ENCODE measurements at places on chromosomes 1 and 21.

DNA sequence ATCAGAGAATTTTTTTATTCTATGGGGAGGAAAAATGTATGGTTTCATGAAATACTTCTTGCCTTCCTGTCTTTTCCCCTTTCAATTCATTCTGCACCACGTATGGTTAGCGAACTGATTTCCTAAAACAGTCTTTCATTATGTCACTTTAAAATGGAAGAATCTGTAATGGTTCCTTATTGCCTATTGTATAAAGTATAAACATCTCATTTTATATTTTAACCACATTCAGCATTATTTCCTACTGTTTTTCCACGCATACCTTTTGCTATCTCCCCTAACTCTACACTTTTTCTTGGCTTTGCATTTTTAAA lies 232.3 kb upstream of the B3GALT2 start:
- no peak for DNase-seq

GRCh38 chr1:46749404-46749803 lies 30.5 kb upstream of the EFCAB14 start:
- no peak for DNase-seq

DNA sequence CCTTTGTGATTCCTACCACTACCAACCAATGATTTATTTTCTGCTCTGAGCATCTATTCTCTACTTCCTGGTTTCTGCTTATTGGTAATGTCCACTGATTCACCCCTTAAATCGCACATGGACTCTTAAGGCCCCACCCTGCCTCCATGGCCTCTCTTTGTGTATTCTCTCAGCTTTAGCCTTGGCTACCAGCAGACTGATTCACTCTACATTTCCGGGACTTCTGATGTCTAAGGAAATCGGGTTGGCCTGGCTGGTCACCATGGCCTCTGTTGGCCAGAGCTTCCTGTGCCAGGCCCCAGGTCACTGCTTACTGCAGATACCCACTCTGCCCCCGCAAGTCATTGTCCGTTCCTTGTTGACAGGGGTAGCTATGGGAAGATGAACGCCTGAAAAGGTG lies 40.9 kb downstream of the PDPN start:
- DNase-seq, result no peak

DNA sequence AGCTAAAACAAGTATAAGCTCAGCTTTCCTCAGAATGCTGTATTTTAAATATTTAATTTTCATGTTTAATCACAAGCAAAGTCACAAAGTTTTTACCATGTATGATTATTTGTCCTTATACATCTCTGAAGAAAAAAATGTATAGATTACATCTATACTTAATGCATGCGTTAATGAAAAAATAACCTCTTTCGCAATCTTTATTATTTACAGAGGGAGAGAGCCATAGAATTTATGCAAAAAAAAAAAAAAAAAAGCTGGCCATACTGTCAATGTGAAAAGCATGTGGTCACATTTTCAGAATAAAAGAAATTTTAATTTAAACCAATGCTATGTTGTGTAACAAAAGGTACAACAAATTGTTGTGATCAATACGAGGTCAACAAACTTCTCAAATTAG lies 148.2 kb downstream of the AKT3 start:
- no peak for DNase-seq

- DNase-seq, result no peak
These were observed 79.5 kb upstream of the DAB1 start for GRCh38 chr1:57503337-57503736.

GRCh38 chr1:158969855-158970254 lies 38.5 kb downstream of the PYHIN1 start:
- DNase-seq, result no peak

- no peak for DNase-seq
These were observed 11.0 kb upstream of the WNT4 start for GRCh38 chr1:22153660-22154437.

- no peak for DNase-seq
These were observed 95.6 kb upstream of the IRF2BP2 start for GRCh38 chr1:234705615-234706014.

GRCh38 chr1:229380536-229381160 lies 37.8 kb upstream of the CCSAP start:
- DNase-seq, result no peak

DNA sequence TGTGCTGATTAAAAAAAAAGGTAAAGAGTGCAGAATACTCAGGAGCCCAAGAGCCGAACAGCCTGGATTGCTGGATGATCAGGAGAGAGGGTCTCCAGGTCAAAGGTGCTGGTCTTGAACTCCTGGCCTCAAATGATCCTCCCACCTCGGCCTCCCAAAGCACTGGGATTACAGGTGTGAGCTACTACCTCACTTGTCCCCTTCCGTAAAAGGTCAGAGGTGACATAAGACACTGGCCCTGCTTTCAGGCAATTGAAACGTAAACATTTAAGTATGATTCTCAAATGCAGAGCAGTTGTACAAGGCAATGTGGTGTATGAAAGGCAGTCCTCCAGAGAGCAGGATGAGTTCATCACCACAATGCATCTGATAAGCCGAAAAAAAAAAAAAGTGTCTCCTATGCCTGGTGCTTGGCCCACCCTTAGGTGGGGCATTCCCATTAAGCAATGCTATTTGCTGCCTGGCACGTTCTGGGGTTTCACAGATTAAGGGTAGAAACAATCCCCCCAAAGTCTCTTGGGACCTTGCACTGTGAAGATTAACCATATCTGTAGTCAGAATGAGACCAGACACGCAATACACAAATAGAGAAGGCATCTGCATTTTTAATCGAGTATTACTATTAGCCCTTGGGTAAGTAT lies 47.7 kb downstream of the PARP1 start:
- DNase-seq, result no peak

- DNase-seq, result no peak
These were observed 6.1 kb downstream of the C1orf159 start for GRCh38 chr1:1109743-1110142.

DNA sequence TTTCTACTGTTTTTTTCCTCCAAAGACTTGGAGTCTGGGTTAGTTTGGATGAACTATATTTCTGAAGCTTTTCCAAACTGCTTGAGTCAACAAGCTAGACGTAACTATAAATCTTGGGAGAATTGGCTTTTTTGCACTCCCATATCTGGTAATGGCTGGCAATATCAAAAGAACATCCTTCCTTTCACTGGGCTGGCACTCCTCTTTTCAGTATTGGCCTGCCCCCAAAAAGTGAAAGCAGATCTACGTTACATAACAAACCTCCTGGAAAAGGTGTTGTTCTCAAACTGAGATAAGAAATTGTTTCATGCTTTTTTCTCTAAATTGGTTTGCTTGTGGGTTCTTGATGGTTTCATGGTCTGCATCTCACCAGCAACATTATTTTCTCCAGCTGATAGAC lies 499.3 kb downstream of the NEGR1 start:
- DNase-seq, result no peak

- DNase-seq, result no peak
These were observed 6.6 kb downstream of the C1orf226 start for GRCh38 chr1:162388083-162388594.

DNA sequence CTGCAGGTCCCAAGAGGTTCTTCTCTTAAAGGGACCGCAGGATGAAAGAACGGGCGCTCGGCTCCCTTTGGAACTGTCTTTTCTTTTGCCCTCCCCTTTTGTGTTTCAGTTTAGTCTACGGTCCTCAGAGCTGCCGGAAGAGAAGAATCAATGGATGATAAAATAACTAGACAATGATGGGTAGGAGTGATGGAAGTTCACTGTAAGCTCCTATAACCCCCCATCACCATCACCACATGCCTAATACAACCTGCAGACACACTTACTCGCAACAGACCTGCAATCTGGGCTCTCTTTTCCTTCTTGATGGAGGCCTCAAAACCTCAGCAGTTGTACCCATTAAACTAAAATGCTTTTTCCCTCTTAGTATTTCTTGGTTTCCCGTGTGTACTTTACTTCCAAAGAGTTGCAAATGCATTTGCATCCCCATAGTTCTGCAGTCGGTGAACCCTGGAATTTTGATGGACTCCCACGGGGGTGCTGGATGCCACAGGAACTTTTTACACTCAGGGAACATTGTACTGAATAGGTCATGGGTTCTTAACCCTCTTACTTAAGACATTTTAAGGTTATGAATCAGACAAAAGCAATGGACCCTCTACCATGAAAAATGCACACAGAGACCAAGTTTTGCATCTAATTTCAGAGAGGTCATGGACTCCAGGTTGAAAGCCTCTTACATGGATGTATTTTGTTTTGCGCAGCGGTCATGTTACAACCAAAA lies 633 bp upstream of the RFX5 start:
- no peak for DNase-seq

DNA sequence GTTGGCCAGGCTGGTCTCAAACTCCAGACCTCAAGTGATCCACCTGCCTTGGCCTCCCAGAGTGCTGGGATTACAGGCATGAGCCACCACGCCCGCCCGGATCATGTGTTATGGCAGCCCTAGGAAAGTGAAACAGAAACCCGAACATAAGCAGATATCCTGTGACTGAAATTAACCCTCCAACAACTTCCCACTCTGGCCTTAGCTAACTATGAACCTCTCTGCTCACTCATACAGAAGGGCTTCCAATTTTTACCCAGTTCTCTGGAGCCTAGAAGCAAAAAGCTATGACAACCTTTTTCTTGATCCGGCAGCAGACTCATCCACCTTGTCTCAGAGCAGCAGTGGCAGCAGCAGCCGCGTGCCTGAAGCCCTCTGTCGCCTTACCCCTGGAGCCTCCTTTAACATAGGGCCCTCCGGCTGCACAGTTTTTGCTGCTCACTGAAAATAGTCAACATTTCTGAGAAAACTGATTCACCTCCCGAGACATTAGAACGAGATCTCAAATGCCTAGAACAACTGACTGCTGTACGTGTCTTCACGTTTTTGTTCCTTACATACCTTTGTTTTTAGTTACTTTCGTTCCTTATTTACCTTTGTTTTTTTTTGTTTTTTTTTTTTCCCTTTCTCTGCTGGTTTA lies 9.3 kb downstream of the CBR1 start:
- DNase-seq, result no peak

GRCh38 chr1:224076407-224076806 lies 37.5 kb upstream of the FBXO28 start:
- no peak for DNase-seq

DNA sequence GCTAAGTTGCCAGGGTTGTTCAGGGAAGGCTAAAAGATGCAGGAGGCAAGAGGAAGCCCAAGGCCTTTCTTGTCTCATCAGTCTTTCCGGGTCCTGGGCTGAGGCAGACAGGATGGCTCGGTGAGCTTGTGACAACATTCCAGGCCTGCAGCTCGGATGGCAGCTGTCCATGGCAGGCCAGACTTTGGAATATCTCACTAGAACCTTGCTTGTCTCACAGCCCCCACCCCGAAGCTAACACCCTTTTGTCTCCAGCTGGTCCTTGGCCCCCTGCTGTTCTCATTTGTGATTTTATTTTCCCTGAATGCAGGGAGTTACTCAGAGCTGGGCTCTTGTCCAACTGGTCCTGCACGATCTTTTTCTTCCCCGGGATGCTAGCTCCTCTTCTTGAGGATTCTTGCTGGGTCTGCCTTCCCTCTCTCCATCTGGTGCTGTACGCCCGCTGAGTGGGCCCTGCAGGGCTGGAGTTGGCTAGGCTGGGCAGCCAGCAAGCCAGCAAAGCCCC lies 477.2 kb upstream of the CAMK1G start:
- DNase-seq, result no peak

DNA sequence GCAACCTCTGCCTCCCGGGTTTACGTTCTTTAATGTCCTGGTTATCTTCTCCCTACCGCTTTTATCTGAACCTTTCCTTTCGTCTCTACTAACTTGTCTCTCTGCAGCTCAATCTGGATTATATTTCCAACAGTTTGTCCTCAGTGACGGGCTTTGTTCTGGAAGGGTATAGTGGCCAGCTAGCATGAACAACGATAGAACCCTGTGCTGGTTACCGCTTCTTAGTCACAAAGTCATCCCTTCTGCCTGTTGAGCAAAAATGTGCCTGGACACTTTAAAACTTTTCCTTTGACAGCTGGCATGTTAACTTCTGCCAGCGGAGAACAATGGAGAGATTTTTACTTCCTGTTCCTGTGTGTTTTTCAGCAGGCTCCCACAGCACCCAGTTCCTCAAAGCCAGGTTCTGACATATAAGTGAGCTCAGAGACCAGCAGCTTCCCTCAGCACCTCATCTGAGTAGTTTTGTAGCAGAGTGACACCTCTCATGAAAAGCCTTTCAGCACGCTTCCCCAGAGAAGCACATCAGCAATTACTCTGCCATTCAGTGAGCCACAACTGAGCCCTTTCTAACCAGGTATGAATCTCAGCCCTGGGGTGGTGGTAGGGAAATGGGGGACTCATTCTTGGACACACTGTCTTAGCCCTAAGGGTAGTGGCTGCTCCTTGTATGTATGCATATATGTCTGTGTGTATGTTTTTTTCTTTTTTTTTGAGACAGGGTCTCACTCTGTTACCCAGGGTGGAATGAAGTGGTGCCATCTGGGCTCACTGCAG lies 23.6 kb upstream of the CCDC17 start:
- DNase-seq, result no peak

- DNase-seq, result no peak
These were observed 16.6 kb downstream of the MYOM3 start for GRCh38 chr1:24095140-24095859.

- DNase-seq, result no peak
These were observed 53.6 kb upstream of the NEXN start for GRCh38 chr1:77834771-77835334.

- peak; percentile 86 for DNase-seq
These were observed 52.0 kb downstream of the SLC9A1 start for GRCh38 chr1:27102707-27103468.

DNA sequence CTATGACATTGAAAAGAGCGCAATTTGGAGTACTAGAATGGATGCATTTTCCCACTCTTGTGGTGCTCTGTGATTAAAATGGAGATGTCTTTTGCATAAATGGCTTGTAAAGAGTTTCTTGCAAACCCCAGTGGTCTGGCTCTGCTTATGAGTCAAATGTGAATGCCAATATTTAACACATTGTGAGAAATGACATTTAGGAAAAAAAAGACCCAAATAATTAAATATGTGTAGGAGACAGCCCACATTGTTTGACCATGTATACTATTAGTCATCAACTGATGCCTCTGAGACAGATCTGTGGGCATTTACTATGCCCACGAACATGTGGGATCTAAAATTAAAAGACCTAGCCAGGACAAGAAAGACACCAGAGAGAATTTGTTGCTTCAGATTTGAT lies 22.2 kb upstream of the RUNX1 start:
- no peak for DNase-seq

DNA sequence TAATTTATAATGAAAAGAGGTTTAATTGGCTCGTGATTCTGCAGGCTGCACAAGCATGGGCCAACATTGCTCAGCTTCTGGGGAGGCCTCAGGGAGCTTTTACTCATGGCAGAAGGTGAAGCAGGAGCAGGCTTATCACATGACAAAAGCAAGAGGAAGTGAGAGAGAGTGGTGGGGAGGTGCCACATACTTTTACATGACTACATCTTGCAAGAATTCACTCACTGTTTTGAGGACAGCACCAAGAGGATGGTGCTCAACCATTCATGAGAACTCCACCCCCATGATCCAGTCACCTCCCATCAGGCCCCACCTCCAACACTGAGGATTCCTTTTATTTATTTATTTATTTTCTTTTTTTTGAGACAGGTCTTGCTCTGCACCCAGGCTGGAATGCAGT lies 5.5 kb upstream of the PLEKHM2 start:
- no peak for DNase-seq

GRCh38 chr1:78603206-78603605 lies 17.0 kb upstream of the IFI44L start:
- DNase-seq, result no peak

GRCh38 chr1:153565529-153566374 lies at the start of gene S100A2:
Gene S100A2, minus strand, starts transcription at chr1:153565844. Its CDS starts 1,967 bp downstream, at chr1:153563877.
- DNase-seq, result peak; percentile 91

Data from ascending aorta (tissue), 2 donors.